Activated CD4-positive, alpha-beta T cell treated with anti-CD3 and anti-CD28 coated beads, Interleukin-2, amount 10 ng/mL, durations not matched to agents 7 days and 5 days (primary cell): ENCODE measurements at places on chromosomes 7 and 10.

GRCh38 chr7:27101171-27101956 is 1.1 kb downstream of the HOXA2 start:
- DNase-seq: no peak

- no peak for DNase-seq
These were observed 25.2 kb downstream of the DNAJC1 start for GRCh38 chr10:21978191-21978862.

DNA sequence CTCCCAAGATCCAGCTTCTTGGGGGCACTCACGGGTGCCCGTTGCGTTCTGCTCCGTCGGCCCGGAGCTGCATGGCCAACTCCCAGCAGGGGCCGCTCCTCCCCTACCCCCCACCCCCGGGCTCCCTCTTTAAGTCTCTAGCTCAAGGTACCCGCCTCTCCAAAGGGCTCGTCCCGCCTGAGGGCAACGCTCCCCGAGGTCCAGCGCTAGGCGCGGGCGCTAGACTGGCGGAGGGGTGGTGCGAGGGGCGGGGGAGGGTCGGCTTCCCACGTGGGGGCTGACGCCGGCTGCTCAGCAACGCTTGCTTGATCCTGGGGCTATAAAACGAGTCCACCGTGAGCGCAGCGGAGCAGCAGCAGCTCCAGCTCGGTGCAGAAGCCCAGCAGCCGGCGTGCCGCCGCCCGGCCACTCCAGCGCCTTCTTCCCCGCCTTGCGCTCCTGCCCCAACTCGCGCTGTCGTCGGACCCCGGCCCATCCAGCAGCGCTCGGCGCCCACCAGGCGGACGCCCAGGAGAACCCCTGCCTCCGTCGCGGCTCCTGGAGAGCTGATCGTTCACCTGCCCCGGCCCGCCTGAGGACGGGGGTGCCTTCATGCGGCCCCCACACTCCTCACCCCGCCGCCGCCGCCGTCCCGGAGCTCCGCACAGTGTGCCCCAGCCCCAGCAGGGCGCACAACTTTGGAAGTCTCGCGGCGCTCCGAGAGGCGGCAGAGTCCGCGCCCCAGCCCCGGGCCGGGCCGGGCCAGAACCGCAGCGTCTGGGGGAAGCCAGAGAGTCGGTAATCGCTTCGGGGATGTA is at the start of gene ADRA2A:
TSS of gene ADRA2A (plus strand) at position 348 of the 797 bp plus-strand sequence. CDS start 968 bp downstream, outside the sequence.
- DNase-seq: no peak

- no peak for DNase-seq
These were observed 248.6 kb upstream of the TCERG1L start for GRCh38 chr10:131560166-131560565.

GRCh38 chr7:39811161-39811614 is 138.9 kb upstream of the CDK13 start:
- no peak for DNase-seq

GRCh38 chr7:155965010-155965409 is 152.7 kb upstream of the SHH start:
- peak; percentile 22 for DNase-seq

- DNase-seq: peak; percentile 84
These were observed 31.4 kb upstream of the NPVF start for GRCh38 chr7:25259487-25260243.

- no peak for DNase-seq
These were observed 52.4 kb downstream of the ARMH3 start for GRCh38 chr10:102003541-102003940.

DNA sequence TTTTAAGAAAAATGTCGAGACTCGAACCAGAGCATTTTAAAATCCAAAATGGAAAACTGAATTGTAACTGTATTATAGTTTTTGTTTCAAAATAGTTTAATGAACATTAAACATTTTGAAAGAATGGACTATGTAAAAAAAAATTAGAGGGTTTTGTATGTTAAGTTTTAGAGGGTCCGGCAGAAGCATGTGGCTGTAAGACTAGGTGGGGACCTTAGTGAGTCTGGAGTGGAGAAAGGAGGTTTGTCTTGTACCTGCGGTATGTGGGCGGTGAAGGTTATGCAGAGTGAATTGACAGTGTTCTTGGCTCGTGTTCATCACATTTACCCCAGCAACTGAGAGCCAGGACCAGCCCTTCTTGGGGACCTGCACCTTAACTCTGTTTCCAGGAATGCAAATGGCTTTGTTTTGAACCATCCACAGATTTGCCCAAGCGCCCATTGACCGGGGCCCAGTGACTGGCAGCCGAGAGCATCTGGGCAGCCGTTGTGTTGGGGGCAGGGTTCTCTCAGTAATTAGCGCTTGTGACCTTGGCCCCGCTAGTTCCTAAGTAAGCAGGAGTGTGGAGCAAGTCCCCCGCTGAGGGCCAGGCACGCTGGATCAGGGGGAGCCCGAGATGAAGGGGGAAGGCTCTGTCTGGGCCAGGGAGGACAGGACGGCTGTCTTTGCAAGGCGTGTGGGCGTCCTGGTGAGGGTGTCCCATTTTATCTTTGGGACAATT is 1.4 kb upstream of the KLF6 start:
- DNase-seq: peak; percentile 38

DNA sequence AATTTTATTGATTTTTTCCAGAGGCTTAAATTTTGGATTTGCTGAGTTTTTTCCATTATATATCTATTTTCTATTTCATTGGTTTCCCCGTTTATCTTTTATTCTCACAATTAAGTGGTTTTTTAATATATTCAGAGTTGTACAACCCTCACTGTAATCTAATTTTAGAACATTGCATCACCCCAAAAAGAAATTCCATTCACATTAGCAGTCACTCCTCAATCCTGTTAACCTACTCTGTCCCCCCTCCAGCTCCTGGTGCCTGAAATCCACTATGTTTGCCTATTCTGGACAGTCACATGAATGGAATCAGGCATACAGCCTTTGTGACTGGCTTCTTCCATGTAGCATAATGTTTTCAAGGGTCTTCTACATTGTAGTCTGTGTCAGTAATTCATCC is 55.8 kb upstream of the ITGA8 start:
- DNase-seq: no peak

- no peak for DNase-seq
These were observed 73.5 kb upstream of the VIPR2 start for GRCh38 chr7:159218170-159218569.

- no peak for DNase-seq
These were observed 37.1 kb downstream of the ELMO1 start for GRCh38 chr7:37411444-37412034.

DNA sequence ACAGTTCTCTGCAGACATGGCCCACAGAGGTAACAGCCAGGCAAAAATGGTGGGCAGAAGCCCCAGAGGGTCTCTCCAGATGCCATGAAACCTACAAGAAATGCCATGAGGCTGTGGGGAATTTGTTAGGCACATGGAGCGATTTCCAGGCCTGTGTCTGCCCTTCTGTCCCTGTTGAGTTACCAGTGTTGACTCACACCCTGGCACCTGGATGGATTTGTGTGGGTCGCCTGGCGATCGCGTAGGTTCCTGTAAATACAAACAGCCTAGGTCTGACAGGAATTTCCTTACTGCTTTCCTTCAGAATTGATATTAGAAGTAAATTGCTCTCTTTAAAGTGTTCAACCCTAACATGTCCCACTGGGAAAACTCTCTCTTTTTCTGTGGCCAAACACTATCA is 164.9 kb upstream of the EEPD1 start:
- DNase-seq: no peak

DNA sequence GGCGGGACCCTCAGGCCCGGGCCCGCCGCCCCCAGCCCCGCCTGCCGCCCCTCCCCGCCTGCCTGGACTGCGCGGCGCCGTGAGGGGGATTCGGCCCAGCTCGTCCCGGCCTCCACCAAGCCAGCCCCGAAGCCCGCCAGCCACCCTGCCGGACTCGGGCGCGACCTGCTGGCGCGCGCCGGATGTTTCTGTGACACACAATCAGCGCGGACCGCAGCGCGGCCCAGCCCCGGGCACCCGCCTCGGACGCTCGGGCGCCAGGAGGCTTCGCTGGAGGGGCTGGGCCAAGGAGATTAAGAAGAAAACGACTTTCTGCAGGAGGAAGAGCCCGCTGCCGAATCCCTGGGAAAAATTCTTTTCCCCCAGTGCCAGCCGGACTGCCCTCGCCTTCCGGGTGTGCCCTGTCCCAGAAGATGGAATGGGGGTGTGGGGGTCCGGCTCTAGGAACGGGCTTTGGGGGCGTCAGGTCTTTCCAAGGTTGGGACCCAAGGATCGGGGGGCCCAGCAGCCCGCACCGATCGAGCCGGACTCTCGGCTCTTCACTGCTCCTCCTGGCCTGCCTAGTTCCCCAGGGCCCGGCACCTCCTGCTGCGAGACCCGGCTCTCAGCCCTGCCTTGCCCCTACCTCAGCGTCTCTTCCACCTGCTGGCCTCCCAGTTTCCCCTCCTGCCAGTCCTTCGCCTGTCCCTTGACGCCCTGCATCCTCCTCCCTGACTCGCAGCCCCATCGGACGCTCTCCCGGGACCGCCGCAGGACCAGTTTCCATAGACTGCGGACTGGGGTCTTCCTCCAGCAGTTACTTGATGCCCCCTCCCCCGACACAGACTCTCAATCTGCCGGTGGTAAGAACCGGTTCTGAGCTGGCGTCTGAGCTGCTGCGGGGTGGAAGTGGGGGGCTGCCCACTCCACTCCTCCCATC is 82.7 kb downstream of the PAX2 start:
- no peak for DNase-seq

GRCh38 chr7:23020742-23021401 is 6.9 kb upstream of the HYCC1 start:
- DNase-seq: peak; percentile 24

- DNase-seq: no peak
These were observed 137.2 kb upstream of the GPR22 start for GRCh38 chr7:107332488-107333269.

GRCh38 chr10:96457341-96457740 is 56.4 kb downstream of the TLL2 start:
- DNase-seq: no peak

GRCh38 chr7:73852500-73852899 is 8.5 kb upstream of the TMEM270 start:
- DNase-seq: no peak

GRCh38 chr7:7970237-7970530 is 1.6 kb downstream of the GLCCI1 start:
- DNase-seq: no peak

- DNase-seq: no peak
These were observed 97.8 kb upstream of the PPP2R2D start for GRCh38 chr10:131802996-131803395.

DNA sequence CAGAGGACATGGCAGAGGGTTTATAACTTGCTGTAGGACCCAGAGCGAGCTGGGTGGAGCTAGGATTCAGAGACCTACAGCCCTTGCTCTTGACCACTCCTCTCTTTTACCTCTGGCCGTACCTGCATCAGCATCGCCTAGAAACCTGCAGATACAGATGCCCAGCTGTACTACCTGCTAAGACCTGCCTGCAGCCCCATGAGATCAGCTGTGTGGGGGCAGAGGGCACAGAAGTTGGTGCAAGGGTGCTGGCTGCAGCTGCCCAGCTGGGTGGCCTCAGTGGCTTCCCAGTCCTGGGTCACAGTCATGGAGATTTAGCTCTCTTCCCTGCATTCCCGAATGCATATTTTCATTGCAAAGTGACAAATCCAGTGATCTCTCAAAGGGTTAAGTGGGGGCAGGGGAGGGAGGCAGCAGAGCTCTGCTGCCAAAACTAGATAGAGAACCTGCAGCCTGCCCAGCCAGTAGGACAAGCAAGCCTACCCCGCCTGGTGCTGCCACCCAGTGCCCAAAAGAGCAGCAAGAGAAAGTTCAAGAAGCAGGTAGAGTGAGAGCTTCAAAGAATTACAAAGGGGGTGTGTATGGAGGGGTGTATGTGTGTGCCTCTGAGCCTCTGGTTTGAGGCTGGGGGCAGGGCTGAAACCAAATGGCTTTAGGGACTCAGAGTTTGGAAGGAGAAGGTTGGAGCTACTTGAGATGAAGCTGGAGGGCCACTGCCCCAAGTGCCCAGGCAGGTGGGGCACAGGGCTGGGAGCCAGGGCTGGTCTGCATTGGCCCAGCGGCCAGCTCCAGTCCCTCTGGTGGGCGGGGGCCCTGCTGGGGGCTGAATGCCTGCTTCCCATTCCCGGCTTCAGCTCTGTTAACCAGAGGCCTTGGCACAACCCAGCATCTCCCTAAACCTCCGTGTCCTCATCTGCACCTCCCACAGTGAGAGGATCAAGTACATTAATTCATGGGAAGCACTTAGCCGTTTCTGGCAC is 6.9 kb downstream of the FAM241B start:
- DNase-seq: peak; percentile 53

- DNase-seq: no peak
These were observed 536.6 kb upstream of the GALNT17 start for GRCh38 chr7:70595370-70595754.

- no peak for DNase-seq
These were observed 27.3 kb downstream of the UBE2H start for GRCh38 chr7:129925416-129926002.

- DNase-seq: no peak
These were observed 221.6 kb downstream of the DGKI start for GRCh38 chr7:137625197-137625596.

GRCh38 chr7:80172387-80172786 is 37.8 kb downstream of the GNAI1 start:
- DNase-seq: no peak

DNA sequence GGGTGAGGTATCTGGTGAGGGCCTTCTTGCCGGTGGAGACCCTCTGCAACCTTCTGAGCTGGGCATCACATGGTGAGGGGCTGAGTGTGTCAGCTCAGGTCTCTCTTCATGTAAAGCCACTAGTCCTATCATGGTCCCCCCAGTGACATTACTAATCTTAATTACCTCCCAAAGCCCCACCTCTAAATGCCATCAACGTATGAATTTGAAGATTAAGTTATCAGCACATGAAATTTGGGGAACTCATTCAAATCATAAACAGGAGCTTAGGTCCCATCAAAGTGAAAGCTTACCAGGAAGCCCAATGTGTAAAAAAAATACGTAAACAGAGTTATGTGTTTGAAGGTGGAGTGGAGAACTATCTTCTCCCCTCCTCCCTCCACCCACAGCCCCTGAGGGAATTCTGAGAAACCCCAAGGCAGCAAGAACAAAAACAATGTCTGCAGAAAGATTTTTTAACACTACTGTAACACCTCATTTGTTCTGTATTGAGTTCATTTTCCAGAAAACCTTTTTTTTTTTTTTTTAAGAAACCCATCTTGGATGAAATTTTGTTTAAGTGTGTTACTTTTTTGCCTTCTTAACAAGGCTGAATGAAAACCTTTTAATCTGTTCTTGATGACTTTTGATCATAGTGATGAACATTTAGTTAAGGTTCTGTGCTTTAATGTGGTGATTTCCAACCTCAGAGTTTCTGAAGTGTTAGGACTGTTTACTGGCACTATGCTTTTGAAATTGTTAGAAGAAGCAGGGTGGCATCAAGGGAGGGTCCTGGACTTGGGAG is 19.1 kb upstream of the PCGF5 start:
- peak; percentile 65 for DNase-seq

GRCh38 chr10:105691811-105692210 is 1050.7 kb downstream of the SORCS3 start:
- no peak for DNase-seq

- peak; percentile 36 for DNase-seq
These were observed 19.8 kb upstream of the PRRT4 start for GRCh38 chr7:128381161-128381821.
